Stimulated activated CD4-positive, alpha-beta T cell treated with anti-CD3 and anti-CD28 coated beads, Interleukin-4, amount 100 ng/mL, for 48 hours (primary cell): ENCODE measurements at places on chromosomes 12 and 14.
A peak's percentile ranks its signal among the peaks of the same experiment; 100 is the strongest.

- DNase-seq: no peak
These were observed 533.7 kb downstream of the RPS29 start for GRCh38 chr14:49052521-49052920.

GRCh38 chr14:91890291-91890749 is 23.0 kb upstream of the TC2N start:
- DNase-seq: no peak

DNA sequence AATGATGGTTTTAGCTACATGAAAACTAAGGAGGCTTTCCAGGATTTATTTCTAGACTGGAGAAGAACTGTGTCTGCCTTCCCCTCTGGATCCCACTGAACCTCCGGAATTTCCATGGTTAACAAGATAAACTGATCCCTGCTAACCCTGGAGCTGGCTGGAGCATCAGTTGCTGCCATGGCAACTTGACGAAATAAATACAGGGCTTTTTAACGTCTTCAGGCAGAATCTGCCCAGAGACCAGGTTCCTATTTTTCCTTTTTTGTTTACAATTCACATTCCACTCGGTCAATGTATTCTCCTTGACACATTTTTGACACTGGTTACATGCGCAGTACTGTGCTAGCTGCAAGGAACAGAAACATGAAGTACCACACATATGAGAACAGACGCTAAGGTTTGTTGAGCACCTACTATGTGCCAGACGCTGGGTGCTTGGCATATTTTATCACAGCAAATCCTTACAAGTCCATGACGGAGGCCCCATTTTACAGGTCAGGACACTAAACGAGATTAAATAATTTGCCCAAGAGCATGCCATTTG is 1.7 kb downstream of the C14orf132 start:
- DNase-seq: no peak

- no peak for DNase-seq
These were observed 12.7 kb downstream of the SAMD4A start for GRCh38 chr14:54579621-54580020.

GRCh38 chr14:105839425-105840265 is 313.3 kb downstream of the TMEM121 start:
- DNase-seq: no peak

- DNase-seq: no peak
These were observed 110.4 kb downstream of the SMOC1 start for GRCh38 chr14:69989622-69990021.

GRCh38 chr14:60734465-60735242 is at the start of gene MNAT1:
Gene MNAT1, plus strand, starts transcription at chr14:60734761. Its CDS starts 102 bp downstream, at chr14:60734863.
- DNase-seq: peak; percentile 65

DNA sequence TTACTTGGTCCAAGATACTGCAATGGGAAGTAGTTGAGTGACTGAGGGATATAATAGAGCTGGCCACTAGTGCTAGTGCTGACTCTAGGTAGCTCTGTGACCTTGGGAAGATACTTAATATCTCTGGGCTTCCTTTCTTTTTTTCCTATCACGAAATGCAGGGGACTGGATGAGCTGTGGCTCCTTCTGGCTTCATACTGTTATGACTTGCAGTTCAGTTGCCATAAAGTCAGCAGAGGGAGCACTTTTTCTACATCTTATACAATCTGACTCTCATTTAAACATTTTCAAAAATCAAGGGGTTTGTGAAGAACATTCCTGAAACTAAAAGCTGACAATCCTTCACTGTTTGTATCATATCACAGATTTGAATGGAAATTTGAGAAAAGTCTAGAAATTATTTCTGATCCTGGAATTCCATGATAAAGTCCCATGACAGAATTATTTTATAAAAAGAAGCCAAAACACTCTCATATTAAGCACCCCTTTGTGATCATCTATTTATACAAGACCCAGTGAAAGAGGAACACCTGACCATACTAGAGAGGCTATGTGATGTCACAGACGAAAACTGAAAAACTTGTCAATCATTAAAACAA is 5.3 kb downstream of the BHLHE41 start:
- DNase-seq: no peak

GRCh38 chr14:65226824-65227604 is 124.7 kb upstream of the MAX start:
- DNase-seq: no peak

GRCh38 chr14:61280526-61281185 is 482 bp downstream of the TMEM30B start:
- DNase-seq: peak; percentile 76

DNA sequence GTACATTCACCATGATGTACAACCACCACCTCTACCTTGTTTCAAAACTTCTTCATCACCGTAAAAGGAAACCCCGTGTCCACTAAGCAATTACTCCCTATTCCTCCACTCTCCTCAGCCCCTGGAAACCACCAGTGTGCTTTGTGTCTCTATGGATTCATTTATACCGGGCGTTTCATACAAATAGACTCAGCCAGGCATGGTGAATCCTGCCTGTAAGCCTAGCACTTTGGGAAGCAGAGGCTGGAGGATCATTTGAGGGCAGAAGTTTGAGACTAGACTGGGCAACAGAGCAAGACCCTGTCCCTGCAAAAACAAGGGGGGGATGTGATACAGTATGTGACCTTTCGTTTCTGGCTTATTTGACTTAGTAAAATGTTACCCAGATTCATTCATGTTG is 21.2 kb upstream of the RNF34 start:
- DNase-seq: no peak

DNA sequence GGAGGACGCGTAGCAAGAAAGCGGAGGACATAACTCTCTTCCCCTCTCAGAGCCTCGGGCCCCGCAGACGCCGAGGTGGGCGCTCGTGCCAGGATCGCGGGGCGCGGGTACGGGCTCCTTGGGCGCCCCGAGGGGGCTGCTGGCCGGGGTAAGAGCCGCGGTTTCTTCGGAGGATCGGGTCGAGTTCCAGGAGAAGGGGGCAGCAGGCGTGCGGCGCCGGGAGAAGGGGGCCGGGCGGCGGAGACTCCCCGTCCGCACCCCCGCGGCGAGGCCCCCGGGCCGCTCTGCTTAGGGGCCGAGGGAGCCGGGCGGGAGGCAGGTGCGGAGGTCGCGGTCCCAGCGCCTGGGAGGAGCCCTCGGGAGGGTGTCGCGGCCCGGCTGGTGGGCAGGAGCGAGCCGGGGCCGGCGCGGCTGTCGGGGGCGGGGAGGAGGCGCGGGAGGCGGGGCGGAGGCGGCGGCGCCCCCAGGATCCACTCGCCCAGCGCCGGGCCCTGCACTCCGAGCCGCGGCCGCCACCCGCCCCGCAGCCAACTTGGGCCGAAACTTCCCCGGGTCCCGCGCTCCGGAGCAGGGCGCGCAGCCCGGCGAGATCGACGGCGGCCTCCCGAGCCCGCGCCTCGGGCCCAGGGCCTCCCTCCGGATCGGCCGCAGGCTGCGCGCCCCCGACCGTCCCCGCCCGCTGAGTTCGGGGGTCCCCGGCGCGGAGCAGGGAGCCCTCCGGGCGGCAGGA is 64.4 kb downstream of the FBXL14 start:
- no peak for DNase-seq

DNA sequence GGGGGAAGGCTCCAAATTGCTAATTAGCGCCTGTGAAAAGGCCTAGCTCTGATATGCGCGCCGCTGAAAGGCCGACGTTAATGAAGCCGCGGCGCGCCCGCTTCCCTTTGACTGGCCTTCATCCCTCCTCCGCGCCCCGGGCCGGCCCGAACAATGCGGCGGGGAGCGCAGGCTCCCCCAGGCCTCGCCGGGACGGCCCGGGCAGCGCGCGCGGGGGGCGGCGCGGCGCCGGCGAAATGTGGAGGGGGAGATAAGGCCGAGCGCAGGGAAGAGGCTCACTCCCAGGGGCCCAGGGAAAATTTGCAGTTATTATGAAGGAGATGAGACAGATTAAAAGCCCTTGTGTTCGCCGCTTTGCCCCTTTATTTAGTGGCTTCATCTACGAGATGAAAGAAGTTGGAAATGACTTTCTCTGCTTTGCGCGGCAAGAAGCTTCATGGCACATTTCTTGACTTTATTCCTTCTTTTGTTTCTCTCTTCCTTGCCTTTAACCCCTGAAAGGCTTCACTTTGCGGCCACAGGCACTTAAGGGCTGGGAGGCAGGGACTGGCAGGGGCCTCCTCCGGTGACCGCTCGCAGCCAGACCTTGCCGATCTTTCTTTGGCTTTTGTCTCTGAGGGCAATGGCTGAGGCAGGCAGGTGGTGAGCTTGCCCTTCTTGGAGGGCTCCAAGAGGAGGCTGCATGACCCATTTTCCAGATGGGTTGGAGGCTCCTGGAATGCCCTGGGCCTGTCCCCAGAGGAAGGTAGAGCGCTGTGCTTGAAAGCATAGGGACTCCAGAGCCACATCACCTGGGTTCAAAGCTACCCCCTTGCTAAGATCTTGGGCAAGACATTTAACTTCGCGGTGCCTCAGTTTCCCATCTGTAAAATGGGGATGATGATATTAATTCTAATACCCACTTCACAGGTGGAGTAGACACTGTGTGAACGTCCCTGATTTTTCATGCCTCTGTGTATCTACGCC is 12.7 kb upstream of the GPATCH2L start:
- no peak for DNase-seq

DNA sequence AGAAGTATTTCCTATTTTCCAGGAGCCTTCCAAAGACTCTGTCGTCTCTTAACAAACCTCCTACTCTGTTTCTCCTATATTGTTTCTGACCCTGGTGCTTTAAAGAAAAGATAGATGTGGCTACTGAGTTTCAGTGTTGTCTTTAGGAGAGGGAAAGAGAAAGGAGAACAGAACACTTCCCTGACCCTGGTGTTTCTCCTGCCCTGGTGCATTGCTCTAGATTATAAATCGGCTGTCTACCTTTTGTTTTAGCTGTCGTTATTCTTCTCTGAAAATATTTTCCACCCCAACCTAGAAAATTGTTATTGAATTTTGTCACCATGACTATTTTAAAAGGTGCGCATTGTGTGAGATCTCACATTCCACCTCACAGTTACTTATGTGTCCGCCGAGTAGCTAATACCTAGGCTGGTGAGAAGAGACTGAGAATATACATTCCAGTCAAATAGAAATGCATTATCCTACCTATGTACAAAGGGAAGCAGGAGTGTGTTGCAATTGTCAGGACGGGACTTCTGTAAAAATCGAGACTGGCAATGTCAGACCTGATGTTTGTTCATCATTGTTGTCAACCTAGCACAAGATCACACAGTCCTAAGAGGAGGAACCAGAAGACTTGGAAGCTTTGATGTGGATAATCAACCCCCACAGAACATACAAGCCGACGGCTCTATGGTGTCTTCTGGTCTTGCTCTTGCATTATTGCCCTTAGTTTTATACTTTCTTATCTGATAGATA is 108.7 kb upstream of the SLC38A4 start:
- DNase-seq: no peak

- no peak for DNase-seq
These were observed 50.7 kb downstream of the JAG2 start for GRCh38 chr14:105117710-105118385.

DNA sequence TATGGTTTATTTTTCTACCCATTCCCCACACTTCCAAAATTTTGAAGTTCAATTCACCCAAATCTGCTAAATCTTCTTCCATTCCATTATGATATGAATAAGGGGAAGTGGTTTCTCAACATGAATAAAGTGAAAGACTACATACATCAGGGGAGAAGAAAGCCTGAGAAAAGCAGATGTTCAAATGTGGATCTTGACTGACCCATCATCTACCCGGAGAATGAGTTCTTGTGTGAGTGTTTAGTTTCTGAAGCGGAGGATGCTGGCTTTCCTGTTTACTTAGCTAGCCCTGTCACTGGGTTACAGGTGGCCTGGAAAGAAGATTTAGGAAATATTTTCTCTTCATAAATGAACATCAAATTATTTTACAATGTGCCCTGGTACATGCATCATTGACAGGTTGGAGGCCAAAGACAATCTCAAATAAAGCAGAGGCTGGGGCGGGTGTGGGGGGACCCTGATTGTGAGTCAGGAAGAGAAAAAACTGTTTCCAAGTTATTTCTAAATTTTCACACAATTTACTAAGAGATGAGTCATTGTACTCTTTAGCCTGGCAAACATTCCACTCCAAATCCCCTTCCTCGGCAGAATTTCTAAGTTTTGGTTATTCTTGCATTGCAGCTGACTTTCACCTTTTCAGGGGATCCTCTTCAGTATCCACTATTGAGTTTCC is 135.6 kb downstream of the SLC25A21 start:
- no peak for DNase-seq

- no peak for DNase-seq
These were observed 41.6 kb upstream of the NTF3 start for GRCh38 chr12:5390174-5390799.

GRCh38 chr14:88535149-88535548 is 19.7 kb downstream of the PTPN21 start:
- no peak for DNase-seq

DNA sequence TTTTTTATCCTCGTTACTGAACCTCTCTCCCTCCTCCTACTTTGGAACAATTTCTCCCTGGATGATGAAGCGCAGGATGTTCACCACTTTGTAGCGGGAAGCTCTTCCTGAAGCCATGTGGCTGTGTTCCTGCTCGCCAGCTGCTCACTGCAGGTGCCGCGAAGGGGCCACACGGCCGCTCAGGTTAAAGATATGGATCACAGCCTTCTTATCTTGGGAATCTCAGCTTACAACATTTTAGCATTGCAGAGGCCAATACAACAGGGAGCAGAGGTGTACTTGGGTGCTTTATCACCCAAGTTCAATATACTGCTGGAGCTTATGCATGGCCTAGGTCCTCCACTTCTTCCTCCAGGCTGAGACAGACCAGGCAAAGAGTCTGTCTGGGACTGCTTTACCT is 201.2 kb upstream of the G2E3 start:
- DNase-seq: no peak

DNA sequence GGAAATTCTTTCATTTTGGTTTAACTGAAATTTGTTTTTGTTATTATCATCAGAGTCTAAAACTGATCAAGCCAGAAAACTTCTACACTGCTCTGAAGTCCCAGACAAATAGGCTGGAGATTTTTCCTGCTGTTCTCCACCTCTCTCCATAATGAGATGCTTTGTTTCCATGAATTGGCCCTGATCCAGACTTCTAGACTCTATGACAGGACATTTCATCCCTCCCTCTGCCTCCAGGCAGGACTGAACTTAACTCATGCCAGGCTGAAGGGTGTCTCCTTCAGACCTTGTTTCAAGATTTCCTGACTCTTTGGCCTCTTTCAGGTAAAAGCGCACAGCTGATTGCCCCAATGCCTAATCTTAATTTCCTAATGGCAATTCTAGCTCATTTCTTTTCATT is 69.1 kb upstream of the HOXC13 start:
- DNase-seq: no peak
